ENCODE measurements at places on chromosomes 5 and 9. TPM values are rescaled to one million over a fixed set of nuclear protein-coding genes. Genes with fewer than 3 reads are reported as not detected.

The PRRX2 gene
- total RNA-seq = not detected

The STARD4 gene
- total RNA-seq = 139 TPM

The SUSD3 gene
- total RNA-seq = not detected

The CCL27 gene
- total RNA-seq = not detected

The C9 gene
- not detected for total RNA-seq

The ANXA1 gene
- 684 TPM for total RNA-seq

The BRINP1 gene
- not detected for total RNA-seq

The KIF12 gene
- under 0.01 TPM for total RNA-seq

The GAPVD1 gene
- 51.3 TPM for total RNA-seq

The HOMER1 gene
- 7.0 TPM for total RNA-seq
